ENCODE measurements at places on chromosomes 13 and 19.

DNA sequence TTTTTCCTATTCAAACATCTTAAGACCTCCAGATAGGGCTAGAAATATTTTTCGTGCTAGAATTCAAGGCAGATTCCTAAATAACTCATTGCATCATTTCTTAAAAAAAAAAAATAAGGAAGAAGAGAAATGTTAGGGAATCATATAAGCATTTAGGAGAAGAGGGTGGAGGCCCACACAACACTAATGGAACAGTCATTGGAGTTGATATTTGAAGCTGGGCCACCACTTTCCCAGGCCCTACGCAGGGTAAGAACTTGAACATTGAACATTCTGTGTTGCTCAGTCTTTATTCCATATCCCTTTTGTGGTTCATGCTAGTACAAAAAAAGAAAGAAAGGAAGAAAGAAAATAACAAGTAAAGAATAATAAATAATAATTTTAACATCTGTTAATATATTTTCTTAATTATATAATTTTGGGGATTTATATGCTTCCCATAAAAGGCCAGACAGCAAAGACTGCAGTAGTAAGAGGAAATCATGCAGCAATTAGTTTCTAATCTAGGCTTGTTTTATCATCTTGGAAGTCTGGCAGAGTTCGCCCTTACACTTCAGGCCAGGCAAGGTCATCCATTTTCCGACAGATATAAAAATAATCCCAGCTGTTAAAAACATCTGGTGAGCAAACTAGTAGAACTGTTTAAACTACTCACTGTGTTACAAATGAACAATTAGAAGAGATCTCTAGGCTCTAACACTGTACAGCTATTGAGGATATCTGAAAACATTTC is 127.7 kb downstream of the FRY start:
- no peak for DNase-seq

- no peak for DNase-seq
These were observed 222.2 kb downstream of the MYO16 start for GRCh38 chr13:108851660-108852059.

DNA sequence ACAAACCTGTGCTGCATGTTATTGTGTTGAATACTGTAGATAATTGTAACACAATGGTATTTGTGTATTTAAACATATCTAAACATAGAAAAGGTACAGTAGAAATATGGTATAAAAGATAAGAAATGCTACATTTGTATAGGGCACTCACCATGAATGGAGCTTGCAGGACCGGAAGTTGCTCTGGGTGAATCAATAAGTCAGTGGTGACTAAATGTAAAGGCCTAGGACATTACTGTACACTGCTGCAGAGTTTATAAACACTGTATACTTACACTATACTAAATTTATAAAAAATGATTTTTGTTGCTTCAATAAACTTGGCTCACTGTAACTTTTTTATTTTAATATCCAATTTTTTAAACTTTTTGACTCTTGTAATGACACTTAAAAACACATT is 34.4 kb downstream of the LMO7 start:
- no peak for DNase-seq

DNA sequence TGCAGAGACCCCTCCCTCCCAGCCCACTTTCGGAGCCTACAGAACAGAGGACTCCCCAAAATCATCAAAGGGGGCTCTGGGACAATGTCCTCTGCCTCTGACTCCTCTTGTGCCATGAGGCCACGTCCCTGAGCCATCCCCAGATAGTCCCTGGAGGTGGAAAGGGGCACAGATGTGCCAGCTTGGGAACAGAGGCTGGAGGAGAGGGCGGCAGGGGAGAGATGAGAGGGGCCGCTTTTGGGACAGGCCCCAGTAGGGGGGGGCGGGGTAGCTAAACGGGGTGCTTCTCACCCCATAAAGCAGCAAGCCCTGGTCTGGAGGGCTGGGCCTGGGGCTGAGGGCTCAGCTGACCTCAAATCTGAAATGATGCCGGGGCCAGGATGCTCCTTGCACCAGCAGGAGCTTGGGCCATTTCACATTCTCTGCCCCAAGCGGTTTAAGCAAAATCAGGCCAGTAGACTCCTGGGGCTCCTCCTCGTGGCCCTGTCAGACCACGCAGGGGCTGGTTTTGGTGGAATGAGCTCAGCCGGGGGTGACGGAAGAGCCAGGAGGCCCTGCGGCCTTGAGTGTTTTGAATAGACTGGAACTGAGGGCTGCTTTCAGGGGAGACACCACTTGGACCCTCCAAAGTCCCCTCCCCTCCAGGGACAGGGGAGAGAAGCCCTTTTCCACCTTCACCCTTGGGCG is 27.1 kb downstream of the ONECUT3 start:
- DNase-seq: no peak

GRCh38 chr19:19873381-19873780 is 7.7 kb downstream of the ZNF253 start:
- no peak for DNase-seq

DNA sequence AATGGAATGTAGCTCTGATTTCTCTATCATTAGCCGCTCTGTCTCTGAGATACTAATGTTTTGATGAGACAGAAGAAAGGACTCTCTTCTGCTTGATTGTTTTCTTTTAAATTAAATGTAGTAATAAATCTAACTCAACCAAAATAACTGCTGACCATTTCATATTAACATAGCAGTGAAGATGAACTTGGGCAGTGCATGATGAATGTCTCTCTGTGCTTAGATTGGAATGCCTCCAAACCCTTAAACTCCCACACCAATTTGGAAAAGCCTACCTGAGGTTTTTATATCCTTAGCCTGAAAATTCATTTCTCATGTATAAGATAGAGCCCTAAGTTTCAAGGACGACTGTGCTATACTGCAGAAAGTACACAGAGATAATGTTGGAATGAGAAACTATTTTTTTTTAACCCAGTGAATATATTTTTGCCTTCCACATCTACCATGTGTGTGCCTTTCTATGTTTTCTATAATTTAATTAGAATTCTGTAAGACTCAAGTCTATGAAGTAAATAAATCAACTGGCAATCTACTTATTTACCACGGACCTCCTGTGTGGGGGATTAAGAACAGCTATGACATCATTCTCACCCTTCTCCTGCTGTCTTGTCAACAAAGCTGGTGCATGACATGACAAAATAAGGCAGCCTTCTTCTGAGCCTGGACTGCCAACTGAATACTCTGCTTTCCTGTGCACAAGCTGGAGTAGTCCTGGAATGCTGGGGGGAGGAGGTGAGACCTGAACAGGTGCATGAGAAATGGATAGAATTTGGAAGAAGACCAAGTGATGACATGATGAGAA is 155.5 kb downstream of the FGF9 start:
- no peak for DNase-seq

DNA sequence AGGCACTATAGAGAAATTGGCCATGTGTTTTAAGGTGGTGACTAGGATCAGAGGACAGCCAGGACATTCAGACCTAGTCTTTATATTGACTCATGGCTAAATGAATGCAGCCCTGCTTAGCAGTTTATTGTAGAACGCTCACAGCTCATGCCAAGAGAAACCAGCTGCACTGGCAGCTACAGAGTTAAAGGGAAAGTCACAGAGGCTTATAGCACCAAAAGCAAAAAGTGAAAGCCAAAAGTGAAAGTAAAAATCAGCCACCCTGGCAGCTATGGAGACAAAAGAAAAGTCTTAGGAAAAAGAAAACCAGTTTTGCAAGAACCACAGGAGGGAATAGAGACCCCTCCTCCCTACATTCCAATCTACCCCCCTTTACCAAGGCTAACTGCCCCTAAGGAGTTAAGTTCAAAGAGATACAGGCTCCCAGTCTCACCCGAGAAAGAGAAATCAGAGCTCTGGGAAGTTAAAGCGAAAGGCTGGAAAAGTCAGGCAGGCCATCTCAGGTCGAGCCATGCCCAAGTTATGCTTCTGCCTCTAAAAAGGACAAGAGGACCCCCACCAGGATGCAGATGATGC is 99.0 kb downstream of the ZNF429 start:
- no peak for DNase-seq

GRCh38 chr13:47708386-47708785 is 292.7 kb downstream of the SUCLA2 start:
- no peak for DNase-seq

GRCh38 chr13:106464076-106464475 is 71.4 kb downstream of the EFNB2 start:
- DNase-seq: no peak

- DNase-seq: no peak
These were observed 2.0 kb downstream of the CYP2F1 start for GRCh38 chr19:41116261-41116660.

DNA sequence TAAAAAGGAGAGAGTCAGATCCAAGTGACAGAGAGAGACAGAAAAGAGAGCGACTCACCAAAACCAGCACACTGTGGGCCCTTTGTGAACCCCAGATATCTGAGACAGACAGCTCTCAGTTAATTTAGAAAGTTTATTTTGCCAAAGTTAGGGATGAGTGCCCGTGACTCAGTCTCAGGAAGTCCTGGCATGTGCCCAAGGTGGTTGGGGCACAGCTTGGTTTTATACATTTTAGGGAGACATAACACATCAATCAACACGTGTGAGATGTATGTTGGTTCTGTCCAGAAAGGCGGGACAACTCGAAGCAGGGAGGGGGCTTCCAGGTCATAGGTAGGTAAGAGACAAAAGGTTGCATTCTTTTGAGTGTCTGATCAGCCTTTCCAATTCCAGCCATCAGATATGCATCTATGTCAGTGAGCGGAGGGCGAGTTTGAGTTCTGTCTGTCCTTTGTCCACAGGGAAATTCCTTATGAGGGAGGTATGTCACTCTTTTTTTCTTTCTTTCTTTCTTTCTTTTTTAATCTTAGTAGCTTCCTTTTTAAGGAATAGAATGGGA is 37.2 kb upstream of the ATP11A start:
- DNase-seq: no peak

DNA sequence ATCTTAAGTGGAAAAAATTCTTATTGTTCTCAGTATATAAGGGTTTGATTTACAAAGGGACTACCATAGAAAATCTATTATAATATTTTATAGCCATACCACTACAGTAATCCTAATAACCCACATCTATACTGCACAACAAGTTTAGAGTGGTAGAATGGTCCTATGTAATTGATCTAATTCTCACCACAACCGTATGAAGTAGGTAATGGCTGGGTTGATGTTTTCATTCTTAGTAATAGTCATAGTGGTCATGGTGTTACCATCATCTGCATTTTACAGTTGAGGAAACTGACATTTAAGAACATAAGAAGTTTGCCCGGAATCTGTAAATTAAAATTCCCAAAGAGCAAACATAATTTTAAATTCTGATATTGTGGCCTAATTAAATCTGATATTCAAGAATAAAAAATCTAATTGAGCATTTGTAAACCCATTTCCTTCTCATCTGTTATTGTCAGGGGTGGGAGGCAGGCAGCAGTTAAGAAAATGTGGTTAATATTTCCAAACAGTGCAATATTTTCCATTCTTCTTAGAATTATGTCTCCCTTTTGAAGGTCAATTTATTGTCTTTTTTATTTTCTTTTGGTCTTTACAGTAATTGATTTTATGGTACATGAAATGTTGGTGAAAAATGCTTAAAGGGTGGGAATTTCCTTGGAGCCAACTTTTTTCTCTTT is 65.6 kb downstream of the DHRS12 start:
- DNase-seq: no peak

- no peak for DNase-seq
These were observed 11.7 kb downstream of the ATP7B start for GRCh38 chr13:51999510-51999911.

- DNase-seq: no peak
These were observed 143.4 kb downstream of the DLEU7 start for GRCh38 chr13:50699874-50700663.

DNA sequence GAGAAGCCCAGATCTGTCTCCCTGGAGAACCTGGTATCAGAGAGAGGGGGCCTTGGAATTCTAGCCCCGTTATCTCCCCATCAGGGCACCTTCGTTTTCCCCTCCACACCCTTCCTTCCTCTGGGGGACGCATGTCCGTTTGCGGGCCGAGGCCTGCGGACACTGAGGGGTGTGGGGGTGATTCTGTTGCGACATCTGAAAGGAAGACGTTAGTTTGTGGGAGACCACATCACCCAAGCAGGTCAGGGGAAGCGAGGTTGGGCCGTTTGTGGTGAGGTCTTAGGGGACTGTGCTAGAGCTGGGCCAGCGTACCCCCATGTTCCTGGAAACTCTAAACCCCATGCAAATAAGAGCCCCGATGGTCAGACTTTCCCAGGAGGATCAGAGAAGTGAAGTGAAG is 3.7 kb upstream of the HSH2D start:
- DNase-seq: no peak

DNA sequence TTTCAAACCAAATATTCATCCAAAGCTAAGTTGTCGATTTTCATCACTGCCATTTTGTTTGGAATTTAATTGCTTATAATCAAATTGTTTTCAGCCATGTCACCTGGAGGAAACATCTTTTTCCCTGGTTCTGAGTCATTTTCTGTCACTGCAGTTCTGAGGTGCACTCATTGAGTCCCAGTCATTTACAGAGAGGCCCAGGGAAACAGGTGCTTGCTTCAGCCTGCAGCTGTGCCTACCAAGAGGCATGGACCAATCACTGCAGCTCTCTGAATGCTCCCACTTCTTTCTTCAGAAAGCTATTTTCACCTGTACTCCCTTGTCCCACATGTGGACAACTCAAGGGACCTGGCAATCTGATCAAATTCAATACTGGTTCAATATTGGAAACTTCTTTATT is 308.1 kb downstream of the COG6 start:
- DNase-seq: no peak

DNA sequence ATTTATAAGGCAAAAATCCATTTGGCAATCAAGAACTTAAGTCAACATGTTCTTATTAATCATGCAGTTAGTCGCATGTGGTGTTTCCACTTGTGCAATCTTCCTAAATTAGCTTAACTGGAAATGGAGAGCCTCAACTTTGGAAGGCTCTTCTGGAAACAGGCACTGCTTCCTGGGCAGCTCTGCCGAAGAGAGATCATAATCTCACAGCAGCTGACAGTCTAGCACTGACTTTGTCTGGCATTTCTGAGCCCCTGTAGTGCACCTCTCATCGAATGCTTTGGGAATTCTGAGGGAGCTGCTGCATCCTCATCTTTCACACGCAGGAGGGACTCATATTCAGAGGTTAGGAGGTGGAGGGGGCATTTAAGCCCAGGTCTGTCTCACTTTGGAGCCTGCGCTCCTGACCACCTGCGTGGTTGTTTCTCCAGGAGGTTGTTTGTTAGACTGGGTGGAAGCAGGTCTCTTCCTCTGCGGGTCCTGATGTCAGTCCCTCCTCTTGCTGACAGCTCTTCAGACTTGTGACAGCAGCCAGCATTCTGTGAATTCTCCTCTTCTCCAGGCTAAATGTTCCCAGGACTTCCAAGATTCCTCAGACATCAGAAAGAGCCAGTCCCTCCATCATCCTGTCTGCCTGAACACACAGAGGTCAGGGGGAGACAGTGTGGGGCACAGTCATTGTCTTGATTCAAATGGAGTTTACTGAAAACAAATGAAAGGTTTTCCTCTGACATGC is 100.4 kb upstream of the GJB6 start:
- no peak for DNase-seq

Data from activated T-helper 1 cell treated with anti-CD3 and anti-CD28 coated beads, Interleukin-2, amount 50 U/mL, for 16 hours (primary cell).